Mesothelial cell of epicardium (in vitro differentiated cells): ENCODE measurements at places on chromosomes 4 and X.

- no peak for DNase-seq
These were observed 26.7 kb downstream of the CTBP1 start for GRCh38 chr4:1222036-1222789.

DNA sequence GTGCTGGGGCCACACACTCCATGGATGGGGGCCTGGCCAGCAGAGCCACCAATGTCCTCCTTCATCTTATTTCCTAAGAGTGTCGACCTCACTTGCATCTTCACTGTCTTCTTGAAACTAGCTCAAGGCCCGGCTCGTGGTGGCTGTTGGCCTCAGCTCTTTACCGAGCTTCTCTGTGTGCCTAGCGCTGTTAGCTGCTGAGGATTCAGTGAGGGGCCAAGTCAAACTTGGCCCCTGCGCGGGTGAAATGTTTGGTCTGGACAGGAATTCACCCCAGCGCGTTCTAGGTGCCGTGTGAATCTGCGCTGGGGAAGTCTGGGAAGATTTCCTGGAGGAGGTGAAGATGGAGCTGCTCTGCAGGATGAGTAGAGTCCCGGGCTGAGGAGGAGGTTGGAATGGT is 8.5 kb downstream of the SORCS2 start:
- DNase-seq, result no peak

DNA sequence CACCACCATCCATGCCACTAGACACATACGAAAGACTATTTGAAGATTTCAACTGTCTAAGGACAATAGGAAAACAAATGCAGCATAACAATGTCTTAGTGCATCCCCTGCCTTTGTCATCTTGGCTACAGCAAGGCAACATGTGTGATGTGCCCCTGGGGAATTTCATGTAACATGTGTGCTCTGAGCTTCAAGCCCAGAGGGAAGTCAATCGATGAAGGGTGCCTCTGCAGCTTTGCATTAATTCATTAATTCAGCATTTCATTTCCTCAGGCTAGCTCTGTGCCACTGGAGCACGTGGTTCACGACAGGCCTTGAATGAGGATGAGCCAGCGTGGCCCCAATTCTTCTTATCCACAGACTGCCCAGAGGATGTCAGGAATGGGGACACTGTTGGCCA is 253.9 kb upstream of the GPC4 start:
- no peak for DNase-seq

DNA sequence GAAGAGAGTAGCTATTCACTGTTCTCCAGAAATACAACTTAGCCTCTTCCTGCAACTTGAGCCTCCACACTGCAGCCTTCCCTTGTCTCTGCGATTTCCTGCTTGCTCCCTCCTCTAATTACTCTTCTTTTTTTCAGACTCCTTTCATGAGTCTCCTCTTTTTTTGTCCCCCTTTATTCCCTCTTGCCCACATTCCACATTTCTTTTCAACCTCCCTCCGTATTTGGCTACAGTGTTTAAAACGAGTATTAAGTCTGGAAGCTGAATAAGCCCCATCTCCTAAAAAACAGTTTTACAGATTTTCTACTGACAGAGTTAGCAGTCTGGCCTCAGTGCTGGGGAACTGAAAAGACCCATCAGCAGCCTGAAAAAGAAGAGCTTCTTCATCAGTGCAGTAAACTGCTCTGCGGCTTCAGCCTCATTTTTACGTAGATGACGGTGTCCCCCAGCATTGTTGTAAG is 141.5 kb downstream of the TENM3 start:
- DNase-seq, result no peak

GRCh38 chr4:53191997-53192396 is 173.9 kb downstream of the SCFD2 start:
- DNase-seq, result no peak

DNA sequence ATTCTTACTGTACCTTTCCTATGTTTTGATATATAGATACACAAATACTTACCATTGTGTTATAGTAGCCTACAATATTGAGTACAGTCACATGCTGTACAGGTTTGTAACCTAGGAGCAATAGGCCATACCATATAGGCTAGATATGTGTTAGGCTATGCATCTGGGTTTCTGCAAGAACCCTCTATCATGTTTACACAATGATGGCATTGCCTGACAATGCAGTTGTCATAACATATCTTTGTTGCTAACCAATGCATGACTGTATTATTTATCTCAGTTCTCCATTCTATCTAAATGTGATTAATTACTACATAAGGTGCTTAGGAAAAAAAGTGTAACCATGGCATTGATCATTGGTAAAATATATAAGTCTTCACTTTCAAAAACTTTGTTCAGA is 10.0 kb upstream of the SPCS3 start:
- no peak for DNase-seq

GRCh38 chr4:173168396-173169177 is at the start of gene GALNT7:
Gene GALNT7 (plus strand): TSS chr4:173168811. CDS start chr4:173168836, 25 bp downstream.
- peak; percentile 54 for DNase-seq

DNA sequence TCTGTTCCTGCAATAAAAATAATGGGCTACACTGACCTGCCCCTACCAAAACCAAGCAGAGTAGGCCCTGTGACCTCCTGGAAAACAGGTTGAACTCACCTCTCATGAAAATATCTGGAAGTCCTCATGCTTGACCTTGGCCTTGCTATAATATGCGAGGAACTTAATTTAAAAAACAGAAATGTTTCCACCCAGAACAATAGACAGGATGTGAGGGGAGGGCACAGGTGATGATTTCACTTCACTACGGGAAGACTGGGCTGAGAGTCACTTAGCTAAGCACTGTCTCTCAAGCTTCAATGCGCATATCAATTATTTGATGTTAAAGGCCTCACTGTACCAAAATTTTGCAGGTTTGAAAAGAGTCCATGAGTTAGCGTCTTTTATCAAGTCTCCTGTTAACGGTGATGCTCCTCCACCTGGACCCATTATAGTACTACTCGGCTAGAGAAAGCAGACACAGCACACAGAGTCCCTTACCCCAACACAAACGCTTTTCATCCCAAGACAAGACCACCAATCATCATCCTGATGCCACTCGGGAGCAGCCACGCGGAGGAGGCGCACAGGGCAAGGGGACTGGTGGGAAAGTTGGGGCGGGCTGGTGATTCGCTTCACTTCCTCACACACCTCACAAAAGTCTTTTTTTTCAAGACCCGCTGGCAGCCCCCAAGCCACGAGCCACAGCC is 25.9 kb downstream of the ZNF721 start:
- DNase-seq, result no peak

DNA sequence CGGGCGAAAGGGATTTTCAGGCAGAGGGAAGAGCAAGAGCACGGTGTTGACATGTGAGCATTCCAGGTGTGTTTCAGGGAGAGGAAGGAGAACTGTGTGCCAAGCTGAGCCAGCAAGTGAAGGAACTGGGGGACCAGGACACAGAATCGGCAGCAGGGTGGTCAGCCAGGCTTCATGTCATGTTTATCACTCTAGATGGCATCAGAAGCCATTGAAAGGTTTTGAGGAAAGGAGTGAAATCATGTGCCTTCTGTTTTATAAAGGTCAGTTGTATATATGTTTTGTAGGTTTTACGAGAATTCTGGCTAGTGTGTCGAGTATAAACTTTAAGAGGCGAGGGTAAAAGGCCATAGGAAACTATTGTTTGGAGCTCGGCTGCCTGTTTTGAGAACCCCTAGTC is 682.3 kb downstream of the TRIML1 start:
- no peak for DNase-seq

DNA sequence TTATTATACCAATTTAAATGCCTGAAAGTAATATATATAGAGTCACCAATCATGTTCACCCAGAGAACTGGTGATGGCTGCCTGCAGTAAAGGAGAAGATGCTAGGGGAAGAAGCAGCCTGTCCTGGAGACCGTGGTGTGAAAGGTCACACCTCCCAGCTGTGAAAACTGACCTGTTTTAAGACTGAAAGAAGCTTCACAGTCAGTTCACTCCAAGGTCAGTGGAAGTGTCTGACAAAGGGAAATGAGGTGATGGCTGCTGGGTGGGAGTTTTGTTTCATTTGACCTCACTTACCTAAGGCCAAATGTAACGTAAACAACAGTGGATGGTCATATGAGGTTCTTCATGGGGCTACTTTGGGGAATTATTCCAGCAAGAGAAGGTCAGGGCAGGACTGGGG is 352.1 kb upstream of the GATB start:
- no peak for DNase-seq
